ENCODE measurements at places on chromosomes 1 and 21.

DNA sequence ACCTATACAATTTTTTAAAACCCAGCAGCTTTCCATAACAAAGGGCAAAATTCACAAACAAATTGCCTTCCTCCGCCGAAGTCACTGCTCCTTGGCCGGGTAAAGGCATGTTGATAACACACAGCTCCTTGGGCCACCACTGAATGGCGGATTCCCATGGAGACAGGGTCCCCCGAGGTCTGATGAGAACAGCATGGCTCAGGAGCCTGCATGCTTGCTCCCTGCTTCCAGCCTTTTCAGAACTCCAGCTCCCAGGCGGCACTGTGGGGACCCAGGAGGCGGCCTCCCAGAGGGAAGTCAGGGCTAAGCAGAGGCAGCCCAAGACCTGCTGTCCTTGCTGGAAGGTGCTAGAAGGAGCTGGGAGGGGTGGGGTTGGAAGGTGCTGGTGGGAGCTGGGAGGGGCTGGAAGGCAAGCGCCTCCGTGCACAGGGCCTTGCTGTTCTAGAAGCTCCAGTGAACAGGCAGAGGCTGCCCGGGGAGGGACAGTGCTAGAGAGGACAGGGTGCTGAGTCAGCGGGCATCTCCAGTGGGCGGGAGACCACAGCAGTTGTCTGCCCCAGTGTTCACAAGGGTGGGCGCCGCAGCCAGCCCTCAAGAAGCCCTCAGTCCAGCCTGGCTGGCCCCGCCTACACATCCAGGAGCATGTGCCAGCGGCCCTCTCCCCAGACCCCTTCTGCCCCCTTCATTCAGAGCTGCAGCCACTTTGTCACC lies 35.1 kb downstream of the PRDM16 start:
- DNase-seq: no peak

GRCh38 chr1:165600793-165601192 lies 30.2 kb upstream of the MGST3 start:
- DNase-seq: no peak

- no peak for DNase-seq
Measured at GRCh38 chr1:69932760-69933159, 272.6 kb downstream of the LRRC40 start.

DNA sequence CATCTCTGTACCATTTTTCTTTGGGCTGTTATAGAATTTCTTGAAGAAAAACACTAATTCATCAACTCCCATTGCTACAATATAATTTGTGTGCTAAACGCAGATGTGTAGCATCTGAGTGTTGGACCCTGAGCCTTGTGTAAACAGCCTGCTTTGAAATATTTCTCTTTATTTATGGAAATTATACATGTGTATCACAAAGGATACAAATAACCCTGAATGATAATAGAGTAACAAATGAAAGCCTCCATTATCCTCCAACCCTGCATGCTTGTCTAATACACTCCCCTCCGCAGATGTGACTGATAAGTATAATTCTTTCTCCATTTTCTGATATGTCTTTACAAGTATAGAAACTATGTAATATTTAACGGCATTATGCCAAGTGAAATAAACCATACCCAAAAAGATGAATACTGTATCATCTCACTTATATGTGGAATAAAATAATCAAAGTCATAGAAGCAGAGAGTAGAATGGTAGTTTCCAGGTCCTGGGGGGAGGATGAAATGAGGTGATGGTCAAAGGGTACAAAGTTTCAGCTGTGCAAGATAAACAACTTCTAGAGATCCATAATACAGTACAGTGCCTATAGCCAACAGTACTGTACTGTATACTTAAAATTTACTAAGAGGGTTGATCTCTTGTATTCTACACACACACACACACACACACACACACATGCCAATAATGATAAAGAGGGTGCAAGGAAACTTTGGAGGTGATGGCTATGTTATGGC lies 2.8 kb upstream of the ADAM30 start:
- DNase-seq: no peak

DNA sequence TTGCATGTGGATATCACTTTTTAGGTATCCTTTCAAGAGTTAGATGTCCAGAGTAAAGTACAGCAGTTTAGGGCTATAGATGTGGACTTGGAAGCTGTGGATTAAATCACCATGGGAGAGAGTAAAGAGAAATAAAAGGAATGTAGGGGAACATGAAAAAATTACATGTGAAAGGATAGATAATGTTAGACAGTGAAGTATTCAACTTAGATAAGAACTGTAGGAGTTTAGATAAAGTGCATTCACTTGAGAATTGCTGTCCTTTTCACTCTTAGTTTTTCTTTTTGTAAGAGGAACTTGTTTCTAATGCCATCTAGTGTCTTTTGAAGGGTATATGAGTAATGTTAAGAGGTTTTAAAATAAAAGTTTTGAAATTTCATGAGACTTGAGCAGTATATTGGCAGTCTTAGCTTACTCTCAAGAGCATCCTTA lies 40.1 kb downstream of the MAST2 start:
- no peak for DNase-seq
